ENCODE measurements at places on chromosomes 2 and 18.

- DNase-seq, result no peak
Measured at GRCh38 chr2:64108666-64109241, 35.5 kb downstream of the PELI1 start.

DNA sequence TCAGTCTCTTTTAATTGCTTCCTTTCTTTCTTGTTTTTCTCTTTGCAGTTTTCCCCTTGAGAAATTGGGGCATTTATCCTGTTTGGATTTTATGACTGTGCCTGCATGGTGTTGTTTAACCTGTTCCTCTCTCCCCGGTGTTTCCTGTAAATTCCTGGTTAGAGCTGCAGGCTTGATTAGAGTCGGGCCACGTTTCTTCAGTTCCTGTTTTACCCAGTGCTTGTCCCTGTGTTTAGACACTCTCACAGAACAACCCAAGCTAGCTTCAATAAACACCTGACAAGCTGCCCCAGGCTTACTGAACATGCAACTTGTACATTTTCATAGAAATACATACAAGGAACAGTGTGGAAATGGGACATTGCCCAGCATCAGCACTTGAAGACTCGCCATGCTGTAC is 53.9 kb downstream of the NGEF start:
- DNase-seq, result no peak

GRCh38 chr2:72117718-72118117 is 29.9 kb downstream of the CYP26B1 start:
- DNase-seq, result no peak

DNA sequence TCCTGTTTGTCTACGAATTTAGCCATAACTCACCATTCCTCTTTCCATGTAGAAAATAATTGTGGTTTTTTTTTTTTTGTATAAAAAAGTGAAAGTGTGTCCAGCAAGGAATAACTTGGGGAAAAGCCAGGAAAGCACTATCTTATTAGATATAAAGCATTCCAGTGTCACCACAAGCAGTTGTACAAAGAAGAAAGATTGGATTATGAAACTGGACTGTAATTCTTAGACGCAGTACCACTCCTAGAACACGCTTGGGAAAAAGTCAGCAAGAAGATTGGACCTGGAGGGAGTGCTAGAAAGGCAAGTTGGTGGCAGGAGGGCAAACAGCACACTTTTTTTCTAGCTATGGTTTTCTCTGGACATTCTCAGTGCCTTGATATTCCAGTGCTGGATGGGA is 186.7 kb downstream of the PARD3B start:
- no peak for DNase-seq

DNA sequence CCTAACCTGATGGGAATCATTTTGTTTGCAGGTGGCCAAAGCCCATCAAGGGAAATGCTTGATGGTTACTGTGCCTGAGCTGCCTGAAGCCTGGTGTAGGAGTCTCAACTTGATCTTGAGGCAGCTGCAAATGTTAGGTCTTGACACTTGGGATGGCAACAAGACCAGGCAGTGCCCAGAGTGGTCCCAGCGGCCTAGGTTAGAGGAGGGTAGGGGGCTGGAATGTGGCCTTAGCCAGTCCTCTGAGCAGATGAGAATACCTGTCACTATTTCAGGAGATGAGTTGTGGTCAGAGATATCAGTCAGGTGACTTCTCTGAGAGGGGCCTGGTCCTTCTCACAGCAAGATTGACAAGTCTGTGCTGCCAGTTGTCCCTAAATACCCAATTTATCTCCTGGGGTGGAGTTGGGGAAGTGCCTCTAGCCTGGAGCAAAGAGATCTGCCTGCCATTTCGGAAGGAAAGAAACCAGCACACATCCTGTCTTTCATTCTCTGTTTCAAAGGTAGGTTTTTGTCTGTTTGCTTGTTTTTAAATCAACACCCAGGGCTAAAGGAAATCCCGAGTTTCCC is 13.4 kb downstream of the SPTBN1 start:
- no peak for DNase-seq

- no peak for DNase-seq
Measured at GRCh38 chr2:190526105-190526750, 8.3 kb downstream of the NEMP2 start.

DNA sequence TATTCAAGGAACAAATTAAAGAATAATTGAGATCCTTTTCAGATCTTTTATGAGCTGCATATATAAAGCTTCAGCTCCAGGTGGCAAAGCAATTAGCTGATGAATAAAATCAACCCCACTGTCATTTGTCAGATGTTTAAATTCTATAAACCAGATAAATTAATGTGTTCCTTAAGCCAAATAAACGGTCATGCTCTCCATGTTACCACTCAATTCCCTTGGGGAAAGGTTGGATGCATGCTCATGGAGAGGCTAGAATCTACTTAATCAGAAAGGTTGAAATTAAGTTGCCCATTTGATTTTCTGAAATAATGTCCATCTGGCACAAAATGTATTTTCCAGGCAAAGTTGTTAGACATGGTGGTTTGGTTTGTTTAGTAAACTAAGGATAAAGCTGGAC is 282.5 kb upstream of the SPRED2 start:
- no peak for DNase-seq

DNA sequence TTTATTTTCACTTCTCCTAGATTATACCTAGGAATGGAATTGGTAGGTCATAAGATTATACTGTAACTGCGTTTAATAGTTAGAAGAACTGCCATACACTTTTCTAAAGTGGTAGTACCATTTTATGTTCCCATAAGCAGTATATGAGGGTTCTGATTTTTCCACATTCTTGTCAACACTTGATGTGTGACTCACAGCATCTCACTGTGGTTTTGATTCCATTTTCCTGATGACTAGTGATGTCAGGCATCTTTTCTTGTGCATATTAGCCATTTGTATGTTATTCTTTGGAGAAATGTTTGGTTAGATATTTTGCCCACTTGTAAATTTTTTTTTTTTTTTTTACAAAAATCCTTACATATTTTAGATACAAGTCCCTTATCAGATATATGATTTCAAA is 2.3 kb downstream of the DCAF17 start:
- no peak for DNase-seq

DNA sequence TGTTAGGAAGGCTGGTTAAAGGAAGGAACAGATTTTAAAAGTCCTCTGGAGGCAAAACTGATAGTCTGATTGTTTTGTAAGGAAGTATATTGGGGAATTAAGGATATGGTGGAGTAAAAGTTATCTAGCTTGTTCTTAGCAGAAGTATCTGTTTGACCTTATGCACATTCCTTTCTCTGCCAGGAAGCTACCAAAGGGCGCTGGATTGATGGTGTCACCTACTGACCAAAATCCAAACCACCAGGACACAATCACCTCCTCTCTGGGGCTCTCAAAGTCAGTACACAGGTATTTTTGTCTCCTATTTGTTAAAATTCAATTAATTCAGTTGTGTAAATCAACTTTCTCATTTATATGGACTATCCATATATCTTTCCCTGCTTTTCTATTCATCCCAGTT is 484.5 kb downstream of the NUP35 start:
- DNase-seq, result no peak

GRCh38 chr2:82314836-82315472 is 2010.4 kb upstream of the LRRTM1 start:
- no peak for DNase-seq

DNA sequence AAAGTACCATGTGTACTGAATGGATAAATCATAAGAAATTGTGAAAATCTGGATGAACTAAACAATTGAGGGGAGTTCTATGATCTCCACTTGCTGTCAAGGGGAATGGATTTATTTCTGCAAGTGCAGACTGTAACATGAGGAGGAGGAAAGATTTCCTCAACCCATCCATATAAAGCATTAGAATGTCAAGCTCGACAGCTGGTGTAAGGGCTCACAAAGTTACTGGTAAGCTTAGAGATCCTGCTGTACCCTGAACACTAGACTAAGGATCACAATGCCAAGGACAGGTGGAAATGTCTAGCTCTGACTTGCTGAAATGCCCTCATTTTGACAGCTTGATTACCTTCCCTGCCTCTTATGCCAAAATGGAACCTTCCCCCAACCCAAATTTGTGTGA is 125.3 kb downstream of the TCF4 start:
- no peak for DNase-seq

- no peak for DNase-seq
Measured at GRCh38 chr2:235513984-235514626, 20.3 kb downstream of the AGAP1 start.

DNA sequence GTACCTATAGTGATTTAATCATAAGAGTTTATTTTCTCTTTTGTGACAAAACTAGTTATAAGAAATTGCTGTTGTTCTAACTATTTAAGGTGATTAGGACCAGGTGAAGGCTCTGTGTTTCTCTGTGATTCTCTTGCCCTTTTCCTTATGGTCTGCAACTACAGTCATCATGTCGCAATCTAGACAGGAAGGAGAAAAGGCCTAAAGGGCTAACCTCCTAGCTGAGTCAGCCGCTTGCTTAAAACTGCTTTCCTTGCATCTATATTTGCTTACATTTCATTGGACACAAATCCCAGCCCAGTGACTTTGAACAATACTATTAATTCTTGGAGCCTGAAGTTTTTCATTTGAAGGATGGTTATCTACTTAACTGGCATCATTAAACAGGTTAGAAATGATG is 93.1 kb downstream of the PIK3C3 start:
- DNase-seq, result no peak

- no peak for DNase-seq
Measured at GRCh38 chr2:164898475-164898874, 56.9 kb downstream of the SLC38A11 start.

DNA sequence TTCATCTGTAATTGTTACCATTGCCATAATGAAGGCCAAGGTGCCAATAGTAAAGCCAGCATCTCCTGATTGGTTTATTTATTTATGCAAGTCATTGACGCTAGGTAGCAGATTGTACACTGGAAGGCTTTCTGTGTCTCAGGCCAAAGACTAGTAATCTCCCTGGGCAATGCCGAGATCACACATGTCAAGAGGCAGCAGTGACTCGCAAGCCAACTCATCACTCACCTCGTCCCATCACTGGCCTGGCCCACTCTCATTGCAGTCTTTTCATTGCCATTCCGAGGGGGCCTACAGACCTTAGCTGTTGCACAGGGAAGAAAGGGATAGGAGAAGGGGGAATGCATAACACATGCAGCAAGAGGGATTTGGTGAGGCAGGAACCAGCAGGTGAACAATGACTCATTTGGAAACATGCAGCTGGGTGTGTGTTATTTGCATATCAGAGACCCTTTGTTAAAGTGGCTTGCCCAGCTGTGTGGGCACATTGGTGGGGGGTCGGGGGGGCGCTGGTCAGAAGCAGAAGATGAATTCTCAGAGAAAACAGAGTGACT is 448.7 kb upstream of the HNRNPA3 start:
- no peak for DNase-seq

GRCh38 chr2:42133771-42134195 is 35.4 kb upstream of the EML4 start:
- no peak for DNase-seq

GRCh38 chr2:86485103-86485502 is 43.9 kb downstream of the KDM3A start:
- DNase-seq, result no peak

DNA sequence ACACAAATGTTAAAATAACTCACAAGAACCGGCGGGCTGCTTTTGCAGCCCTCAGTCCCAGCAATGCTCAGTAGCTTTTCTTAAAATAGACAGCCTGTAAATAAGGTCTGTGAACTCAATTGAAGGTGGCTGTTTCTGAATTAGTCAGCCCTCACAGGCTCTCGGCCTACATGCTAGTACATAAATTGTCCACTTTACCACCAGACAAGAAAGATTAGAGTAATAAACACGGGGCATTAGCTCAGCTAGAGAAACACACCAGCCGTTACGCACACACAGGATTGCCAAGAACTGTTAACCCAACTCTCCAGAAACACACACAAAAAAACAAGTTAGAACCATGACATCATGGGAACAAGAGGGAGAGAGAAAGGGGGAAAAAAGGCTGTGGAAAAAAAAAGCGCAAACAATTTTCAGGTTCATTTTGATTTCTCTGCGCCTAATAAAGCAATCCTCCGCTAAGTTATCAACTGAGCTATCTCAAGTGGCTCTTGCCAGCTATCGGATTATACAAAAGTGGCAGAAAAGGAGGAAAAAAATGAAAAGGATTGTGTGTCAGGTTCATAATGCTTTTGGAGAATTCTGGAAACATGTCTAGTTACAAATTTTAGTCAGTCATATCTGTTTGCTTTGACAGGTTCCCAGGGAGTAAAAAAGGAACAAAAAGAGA is 89.1 kb downstream of the ZEB2 start:
- DNase-seq, result no peak

GRCh38 chr2:46435796-46436360 is 43.5 kb upstream of the TMEM247 start:
- no peak for DNase-seq

GRCh38 chr18:49756671-49757362 is 56.5 kb downstream of the ACAA2 start:
- no peak for DNase-seq

- DNase-seq, result no peak
Measured at GRCh38 chr2:145729993-145730770, 1210.3 kb upstream of the ZEB2 start.

- no peak for DNase-seq
Measured at GRCh38 chr18:2636126-2636631, 19.3 kb upstream of the SMCHD1 start.

- no peak for DNase-seq
Measured at GRCh38 chr18:6712401-6712800, 17.1 kb upstream of the ARHGAP28 start.

- no peak for DNase-seq
Measured at GRCh38 chr2:159728629-159729028, 16.3 kb downstream of the MARCHF7 start.

DNA sequence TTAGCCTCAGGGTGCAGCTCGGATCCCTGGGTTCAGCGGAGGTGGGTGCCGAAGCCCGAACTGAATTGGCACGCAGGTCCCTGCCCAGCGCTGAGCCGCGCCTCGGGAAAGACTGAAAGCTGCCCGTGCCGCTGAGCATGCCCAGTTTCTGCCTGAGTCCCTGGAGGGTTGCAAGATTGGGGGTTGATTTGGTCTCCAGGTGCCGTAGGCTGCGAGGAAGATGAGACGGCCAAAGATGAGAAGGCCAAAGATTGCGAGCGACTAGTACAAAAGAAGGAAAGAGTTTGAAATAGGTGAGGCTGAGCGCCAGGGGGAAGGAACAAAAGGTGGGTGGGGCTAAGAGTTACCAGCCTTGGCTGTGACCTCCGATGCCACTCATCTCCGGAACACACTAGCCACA is 852 bp upstream of the KCNH7 start:
- no peak for DNase-seq

- DNase-seq, result no peak
Measured at GRCh38 chr2:111116011-111116746, 4.5 kb upstream of the BCL2L11 start.

GRCh38 chr2:109537565-109538222 is 76.1 kb downstream of the SEPTIN10 start:
- no peak for DNase-seq

DNA sequence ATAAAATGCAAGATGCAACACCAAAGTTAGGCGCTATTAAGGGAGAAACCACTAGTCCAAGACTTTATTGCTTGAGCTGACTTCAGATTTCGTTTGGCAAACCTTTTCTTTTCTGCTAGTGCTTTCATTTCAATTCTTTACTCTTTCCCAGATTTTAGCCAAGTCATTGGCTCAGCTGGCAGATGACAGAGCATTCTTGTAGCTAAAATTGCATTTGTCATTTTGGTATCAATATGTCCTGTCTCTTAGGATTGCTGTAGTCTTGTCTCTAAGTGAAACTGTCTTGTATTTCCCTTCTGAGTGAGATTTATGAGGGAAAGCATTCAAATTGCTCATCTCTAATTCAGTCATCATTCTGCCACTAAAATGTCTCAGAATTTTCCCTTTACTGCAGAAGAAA is 335.1 kb downstream of the METTL4 start:
- DNase-seq, result no peak

Data from cortex of kidney (tissue), 1 donor.